ENCODE measurements at places on chromosomes 2 and 18. TPM values are rescaled to one million over a fixed set of nuclear protein-coding genes. Genes with fewer than 3 reads are reported as not detected.

PGAP1 gene
- 23.0 TPM for total RNA-seq

GRCh38 chr2:100365434-100365833, 43.1 kb upstream of the LONRF2 start:
- DNase-seq, result peak; percentile 4

DNA sequence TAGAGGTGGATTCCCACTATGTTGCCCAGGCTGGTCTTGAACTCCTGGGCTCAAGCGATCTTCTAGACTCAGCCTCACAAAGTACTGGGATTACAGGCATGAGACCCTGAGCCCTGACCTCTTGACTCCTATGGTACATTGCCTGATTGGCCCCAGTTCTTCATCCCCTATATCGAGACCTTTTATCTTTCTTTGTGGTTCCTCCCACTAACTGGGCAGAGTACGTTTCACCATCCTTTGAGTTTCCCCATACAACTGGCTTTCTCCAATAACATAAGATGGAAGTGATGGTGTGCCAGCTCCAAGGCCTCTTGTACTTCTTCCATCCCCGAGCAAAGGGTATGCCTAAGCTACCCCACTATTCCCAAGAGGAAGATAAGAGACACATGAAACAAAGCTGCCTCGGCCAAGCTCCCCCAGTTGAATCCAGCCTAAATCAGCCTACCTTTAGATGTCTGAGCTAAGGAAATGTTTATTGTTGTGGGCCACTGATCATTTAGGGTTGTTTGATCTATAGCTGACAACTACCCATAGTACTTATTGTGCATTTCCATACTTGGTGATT, 8.3 kb upstream of the TMEM247 start:
- DNase-seq, result no peak

DNA sequence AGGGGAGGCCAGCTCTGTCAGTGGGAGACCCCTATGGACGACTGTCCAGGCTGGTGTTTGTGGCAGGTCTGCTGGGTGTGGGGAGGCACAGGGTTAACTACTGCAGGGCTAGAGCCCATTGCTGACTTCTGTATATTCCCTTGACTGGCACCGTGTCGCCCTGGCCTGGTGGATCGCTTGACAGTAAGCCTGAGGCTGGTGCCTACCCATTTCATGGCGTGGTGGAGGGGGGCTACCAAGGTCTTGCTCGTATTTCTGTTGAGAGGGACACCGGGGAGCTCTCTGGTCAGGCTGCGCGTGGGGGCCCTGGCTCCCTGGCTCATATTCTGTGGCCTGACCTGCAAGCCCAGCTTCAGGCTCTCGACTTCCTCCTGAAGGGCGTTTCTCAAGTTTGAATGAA, 119.7 kb downstream of the ACOXL start:
- no peak for DNase-seq

DNA sequence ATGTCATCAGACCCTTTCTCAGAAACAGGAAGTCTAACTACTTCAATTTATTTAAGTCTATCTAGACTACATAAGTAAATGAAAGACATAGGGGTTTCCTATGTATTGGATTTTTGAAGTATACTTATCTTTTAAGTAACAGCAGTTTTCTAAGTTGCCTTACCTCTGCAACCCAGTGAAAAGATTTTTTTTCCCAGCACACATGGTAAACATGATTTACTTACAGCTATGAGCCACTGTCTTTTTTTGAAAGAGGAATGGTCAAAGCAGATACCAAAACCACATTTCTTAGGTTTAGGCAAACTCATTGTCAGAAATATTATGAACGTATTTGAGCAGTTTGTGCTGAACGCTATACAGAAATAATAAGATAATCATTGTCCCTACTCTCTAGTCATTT, 78.7 kb upstream of the OTX1 start:
- no peak for DNase-seq

ELOA2 gene
- not detected for total RNA-seq

GRCh38 chr18:23032030-23032582, 99.0 kb downstream of the RBBP8 start:
- no peak for DNase-seq

PCARE gene
- total RNA-seq, result not detected

SDC1 gene
- 21.0 TPM for total RNA-seq

- DNase-seq, result no peak
These were observed 84.0 kb downstream of the SEPTIN10 start for GRCh38 chr2:109529532-109530449.

DNA sequence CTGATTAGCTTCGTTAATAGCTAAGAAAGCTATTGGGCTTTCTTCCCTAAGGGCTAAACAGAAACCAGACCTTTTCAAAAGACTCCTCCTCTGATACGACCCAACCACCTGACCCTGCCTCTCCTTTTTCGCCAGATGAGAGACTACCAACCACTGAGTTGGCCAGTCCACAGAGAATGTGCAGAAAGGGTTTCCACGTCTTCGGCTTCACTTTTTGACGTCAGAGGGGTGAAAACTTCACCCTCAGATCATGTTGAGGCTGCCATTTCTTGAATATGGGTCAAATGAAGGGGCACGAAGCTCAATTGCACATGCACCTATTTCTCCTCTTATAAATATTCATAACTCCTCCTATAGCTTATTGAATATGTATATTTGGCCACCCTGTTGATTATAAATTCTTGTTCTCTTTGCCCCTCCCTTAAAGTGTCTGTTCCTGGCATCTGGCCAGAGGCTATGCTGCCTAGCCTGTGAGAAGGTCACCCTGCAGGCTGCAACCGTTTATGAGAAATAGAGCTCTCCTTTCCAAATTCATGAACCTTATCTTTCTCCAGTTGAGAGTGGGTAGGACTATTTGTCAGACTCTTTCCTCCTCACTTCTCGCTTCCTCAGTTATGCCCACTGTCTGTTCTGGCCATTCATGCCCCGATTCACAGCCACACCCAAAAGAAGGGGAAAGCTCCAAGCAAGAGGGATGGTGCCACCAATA, 301.6 kb downstream of the STK39 start:
- no peak for DNase-seq

DNAJC27 gene
- total RNA-seq, result 11.2 TPM

- DNase-seq, result no peak
These were observed 15.3 kb upstream of the CD28 start for GRCh38 chr2:203691149-203691548.

GRCh38 chr2:187050409-187050998, 201.5 kb upstream of the ZSWIM2 start:
- DNase-seq, result no peak

DNA sequence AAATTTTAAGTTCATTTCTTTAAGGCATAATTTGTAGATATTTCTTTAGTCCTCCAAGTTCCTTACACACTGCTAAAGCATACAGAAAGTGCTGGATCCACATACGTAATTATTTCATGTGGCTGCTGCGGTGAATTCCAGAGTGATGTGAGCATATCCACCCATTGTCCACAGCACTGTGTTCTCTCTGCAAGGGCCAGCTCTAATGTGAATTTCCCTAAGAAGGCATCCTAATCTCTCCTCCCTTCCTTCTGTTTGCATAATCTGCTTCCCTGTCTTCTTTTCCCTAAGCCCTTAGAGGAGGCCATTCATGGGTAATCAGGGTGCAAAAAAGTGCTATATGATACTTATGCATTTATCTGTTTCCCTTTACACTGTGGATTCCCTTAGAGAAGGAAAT, 57.2 kb downstream of the COBLL1 start:
- no peak for DNase-seq

GRCh38 chr2:19205983-19206533, 152.4 kb downstream of the OSR1 start:
- no peak for DNase-seq

DNA sequence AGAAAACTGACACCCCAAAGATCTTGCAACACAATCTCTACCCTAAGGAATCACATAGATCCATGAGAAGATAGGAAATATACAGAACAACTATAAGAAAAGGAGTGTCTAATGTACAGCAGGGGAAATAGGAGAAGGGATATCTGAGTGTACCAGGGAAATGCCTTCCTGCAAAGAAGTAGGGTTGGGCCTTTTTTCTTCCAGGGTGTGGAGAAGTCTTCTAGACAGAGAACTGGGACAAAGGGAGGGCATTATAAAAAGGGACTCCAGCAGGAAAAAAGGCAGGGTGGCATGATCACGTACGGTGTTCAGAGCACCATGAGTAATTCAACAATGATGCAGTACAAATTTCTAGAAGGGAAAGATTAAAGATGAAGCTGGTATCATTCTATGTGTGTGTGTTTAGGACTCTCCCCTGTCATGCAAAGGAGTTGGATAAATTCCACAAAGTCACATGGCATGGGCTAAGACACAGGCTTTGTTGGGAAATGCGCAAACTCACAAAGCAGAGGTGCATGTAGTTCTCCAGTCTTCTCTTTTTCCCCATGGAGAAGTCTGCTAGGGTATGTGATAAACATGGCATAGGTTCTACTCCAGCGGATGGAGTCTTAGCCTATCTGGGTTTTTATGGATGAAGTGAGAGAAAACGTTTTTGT, 6.7 kb upstream of the SEC11C start:
- no peak for DNase-seq

DNA sequence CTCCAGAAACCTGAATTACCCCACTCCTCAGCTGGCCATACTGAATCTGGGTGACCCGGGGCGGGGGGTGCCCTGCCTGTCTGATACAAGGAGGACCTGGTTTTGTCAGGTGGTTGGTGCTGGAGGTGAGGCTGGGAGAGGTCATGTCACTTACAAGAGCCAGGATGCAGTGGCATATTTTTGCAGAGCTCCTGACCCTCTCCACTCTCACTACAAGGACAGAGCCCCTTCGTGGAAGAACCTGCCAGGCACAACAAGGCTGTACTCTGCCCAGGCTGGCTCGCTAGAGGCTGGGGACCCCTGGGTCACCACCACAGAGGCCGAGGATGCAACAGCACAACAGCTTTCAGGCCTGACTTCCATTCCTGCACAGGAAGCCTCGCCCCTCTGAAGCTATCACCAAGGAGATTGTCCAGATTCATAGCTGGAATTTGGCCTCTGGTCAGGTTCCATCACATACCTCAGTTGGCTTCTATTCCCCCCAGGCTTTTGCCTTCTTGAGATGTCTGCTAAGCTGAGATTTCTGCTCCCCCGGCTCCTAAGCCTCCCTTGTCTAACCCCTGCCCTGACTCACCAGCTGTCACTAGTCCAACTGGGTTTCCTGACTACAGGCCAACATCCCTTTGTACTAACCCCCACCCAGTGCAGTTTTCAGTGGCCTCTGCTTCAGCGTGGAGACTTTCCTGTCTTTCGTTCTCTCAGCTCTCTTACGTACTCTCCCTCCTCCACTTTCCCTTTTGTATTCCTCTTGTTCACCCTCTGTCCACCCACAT, 132.5 kb upstream of the EPAS1 start:
- peak; percentile 15 for DNase-seq

GRCh38 chr2:1556776-1557466, 143.7 kb downstream of the TPO start:
- DNase-seq, result no peak
